ENCODE measurements at places on chromosomes 13 and 19.

DNA sequence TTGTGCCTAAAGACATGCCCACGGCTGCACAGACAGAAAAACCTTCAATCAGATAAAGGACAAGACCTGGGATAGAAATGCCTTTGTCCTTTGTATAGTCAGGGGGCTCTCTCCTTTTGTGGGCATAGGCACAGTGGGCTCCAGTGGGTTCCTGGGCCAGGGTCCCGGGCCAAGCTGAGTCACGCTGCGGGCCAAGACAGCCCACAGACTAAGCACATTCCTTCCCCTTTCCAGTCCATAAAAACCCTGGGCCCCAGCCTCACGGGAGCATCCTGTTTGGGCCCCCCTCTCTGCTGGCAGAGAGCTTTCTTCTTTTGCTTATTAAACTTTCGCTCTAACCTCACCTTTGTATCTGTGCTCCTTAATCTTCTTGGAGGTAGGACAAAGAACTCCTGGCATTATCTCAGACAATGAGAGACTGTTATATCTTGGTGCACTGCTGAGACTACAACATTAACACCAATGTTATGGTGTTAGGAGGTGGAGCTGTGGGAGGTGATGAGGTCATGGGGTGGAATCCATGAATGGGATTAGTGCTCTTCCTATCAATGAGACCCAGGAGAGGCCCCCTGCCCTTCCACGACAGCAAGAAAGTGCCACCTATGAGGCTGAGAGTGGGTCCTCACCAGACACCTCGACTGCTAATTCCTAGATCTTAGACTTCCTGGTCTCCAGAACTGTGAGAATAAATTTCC, 20.8 kb upstream of the FBXL3 start:
- DNase-seq: no peak

GRCh38 chr19:31023038-31023437, 326.2 kb downstream of the TSHZ3 start:
- DNase-seq: no peak

- no peak for DNase-seq
These were observed 1.5 kb upstream of the TBXA2R start for GRCh38 chr19:3608079-3608641.

DNA sequence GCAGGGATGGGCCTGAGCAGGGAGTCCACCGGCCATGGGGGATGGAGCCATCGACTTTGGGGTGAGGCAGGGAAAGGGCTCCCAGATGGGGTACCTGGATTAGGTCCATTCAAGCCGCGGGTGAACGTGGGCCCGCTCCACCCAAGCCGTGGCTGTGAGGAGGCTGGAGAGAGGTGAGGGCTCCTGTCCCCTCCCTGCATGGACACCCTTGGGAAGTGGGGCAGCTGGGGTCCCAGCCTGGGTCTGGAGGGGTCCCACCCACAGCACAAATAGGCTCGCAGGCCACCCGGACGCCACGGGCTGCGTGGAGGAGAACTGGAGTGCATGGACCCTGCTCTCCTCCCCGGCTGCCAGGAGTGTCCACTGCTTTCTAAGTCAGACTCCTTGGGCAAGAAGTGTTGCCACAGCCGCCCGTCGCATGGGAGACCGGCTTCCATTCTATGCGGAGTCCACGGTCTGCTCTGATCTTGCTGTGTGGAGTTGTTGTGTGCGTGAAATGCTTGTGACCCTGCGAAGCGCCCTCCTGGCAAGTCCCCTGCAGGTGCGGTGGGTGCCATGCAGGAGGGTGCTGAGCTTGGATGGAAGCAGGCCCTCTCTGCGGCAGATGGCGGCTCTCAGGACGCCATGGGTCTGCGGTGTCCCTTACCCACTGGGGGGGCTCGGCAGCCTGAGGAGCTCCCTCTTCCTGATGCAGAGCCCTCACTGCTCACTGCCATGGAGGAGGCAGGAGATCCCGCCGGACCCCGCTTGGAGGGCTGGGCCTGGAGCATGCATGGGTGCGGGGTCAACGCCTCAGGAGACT, 2.0 kb downstream of the DAZAP1 start:
- DNase-seq: no peak

DNA sequence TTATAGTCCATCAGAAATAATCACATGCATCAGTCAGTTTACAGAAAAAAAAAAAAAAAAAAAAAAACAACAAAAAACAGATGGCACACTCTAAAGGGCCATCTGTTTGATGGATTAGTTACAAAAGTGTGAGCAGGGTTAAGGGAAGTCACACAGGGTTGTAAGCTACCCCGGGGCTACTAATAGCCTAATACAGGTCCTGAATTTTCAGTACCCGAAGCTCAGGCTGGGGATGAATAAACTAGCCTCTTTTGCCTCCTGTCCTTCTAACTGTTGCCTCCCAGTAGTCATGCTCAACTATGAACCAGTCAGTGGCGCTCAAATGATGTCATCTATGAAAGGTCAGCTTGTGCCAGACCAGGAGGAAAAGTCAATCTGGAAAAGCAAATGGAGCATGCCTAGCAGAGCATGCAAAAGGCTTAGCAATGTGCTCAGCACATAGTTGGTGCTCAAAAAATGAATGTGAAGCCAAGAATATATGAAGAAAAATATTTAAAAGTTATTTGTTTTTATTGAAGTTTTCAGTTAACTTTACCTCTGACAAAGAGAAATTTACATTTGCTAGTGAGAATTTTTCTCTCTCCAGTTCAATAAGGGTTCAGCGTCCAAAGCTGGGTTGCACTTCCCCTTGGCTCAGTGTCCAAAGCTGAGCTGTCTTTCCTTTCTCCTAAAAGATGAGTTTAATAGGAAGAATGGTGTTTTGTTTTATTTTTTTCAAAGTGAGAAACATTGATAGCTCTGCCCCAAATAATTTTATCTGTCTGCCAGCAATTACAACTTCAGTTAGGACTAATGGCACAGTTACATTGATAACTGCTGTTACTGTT, 30.8 kb upstream of the LRCH1 start:
- no peak for DNase-seq

GRCh38 chr19:16017138-16017490, 59.2 kb upstream of the TPM4 start:
- no peak for DNase-seq

DNA sequence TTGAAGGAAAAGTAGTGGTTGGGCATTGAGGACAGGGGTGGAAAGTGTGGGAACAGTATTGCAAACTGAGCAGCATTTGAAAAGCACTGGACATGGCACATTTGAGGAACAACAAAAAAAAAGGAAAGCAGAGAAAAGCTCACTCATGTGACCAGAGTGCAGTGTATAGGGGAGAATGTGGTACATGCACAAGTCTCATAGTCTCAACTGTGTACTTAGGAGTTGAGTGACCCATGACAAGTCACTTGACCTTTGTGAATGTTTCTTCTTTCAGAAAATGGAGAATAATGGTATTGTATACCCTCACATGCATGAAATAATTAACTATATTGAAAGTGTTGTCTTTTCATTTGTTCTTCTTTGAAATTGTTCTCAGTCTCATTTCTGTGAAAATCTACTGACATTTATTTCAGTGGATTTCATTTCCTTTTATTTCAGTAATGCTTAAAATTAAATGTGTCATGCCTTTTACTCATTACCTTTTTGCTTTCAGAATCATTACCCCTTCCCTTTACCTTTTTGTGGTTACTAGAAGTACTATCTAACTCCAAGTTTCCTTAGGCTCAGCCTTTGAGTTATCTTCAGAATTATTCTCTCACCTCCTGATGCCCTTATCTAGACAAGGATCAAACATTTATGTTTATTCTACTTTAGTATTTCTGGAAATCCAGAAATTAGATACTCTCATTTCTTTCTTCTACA, 79.1 kb upstream of the MLNR start:
- no peak for DNase-seq

- no peak for DNase-seq
These were observed 6.4 kb upstream of the KLK6 start for GRCh38 chr19:50975766-50976165.

- peak; percentile 8 for DNase-seq
These were observed 539 bp downstream of the PLD3 start for GRCh38 chr19:40348961-40349507.

- DNase-seq: no peak
These were observed 22.8 kb upstream of the ZNF564 start for GRCh38 chr19:12574036-12574435.

DNA sequence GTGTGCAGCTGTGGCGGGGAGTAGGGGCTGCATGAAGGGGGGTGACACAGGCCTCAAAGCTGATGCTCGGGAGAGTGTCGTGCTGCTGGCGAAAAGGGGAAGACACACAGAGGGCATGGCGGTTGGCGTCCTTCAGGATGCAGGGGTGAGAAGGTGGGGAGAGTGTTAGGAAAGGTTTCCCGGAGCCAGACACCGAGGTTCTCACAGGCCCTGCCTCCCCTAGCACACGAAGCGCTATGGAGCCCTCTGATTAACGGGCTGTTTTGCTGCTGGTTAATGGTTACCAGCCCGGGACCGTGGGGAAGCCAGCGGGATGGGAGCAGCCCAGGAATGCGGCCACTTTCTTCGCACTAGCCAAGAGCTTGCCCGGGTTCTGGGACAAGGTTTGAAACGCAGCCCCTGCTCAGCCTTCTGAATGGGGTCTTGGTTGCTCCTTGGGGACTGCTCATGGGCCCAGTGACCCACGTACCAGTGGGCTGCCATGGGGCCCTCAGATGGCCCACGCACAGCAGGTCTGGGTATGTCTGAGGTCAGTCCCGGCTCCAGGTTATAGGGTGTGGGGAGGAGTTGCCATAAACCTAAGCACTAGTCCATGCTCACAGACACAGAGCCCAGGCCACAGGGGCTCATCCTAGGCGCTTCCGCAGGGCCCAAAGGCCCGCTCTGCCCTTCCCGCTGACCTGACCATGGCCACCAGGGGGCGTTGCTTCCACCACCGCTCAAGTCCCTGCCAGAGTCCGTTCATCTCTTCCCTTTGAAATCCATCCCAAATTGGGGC, 31.3 kb upstream of the ISYNA1 start:
- DNase-seq: no peak

GRCh38 chr13:23506807-23507291, 63.4 kb upstream of the TNFRSF19 start:
- no peak for DNase-seq

DNA sequence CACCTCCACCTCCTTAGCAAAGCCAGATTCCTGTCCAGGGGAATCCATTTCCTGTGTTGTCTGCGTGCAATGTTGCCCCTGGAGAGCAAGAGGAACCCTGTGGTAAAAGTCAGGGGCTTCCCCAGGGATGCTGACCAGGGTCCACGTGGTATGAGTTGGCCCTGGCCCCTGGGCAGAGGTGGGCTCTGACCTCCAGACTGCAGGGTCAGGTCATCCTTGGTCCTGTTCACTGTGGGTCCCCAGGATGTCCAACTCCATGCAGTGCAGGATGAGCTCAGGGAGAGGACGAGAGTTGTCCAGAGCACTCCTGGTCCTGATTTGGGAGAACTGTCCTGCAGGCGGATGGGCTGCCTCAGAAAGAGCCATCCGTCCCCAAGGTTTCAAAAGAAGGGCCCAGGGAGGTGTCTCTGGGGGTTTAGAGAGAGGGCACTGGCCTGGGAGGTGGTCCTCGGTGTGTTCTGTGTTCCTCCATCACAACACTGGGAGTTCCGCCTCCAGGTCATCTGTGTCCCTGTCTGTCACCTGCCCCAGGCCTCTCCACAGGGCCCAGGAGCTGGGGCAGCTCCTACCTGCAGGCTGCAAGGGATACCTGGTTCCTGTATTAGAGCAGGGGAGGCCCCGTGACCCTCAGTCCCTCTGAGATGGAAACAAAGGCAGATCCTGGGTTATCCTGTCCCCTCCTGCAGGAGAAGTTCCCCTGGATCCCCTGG, 1.2 kb upstream of the CEACAM4 start:
- no peak for DNase-seq

DNA sequence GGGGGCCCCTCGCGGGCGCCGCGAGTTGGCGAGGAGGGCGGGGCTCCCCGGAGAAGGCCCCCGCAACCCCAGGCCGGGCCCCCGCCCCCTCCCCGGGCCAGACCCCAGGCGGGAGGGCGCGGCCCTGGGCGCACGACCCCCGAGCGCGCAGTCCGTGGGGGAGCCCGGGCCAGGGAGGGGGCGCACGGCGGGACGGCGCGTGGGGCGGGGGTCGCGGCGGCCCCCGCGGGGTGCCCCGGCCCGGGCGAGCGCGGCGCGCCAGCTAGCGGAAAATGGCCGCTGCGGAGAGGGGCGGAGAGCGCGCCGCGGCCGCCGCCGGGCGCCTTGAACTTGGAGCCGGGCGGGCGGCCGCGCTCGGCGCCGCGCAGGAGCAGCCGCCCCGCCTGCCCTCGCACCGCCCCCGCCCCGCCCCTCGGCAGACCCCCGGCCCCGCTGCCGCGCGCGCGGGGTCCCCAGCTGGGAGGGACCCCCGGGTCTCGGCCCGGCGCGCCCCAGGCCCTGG, 6.4 kb upstream of the NFIC start:
- no peak for DNase-seq

GRCh38 chr19:43789029-43789428, 8.3 kb upstream of the KCNN4 start:
- DNase-seq: no peak

DNA sequence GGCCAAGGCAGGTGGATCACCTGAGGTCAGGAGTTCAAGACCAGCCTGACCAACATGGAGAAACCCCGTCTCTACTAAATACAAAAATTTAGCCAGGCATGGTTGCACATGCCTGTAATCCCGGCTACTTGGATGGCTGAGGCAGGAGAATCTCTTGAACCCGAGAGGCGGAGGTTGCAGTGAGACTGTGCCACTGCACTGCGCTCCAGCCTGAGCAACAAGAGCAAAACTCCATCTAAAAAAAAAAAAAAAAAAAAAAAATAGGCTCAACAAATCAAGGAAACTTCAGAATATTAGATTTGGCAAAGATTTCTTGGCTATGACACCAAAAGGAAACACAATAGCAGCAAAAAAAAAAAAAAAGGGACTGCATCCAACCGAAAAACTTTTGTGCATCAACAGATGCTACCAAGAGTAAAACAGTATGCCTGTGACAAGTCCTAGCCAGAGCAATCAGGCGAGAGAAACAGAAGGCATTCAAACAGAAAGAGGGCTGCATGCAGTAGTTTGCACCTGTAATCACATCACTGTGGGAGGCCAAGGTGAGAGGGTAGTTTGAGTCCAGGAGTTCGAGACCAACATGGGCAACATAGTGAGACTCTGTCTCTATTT, 23.8 kb downstream of the ZNF160 start:
- no peak for DNase-seq

GRCh38 chr13:102930566-102930965, 84.7 kb downstream of the ERCC5 start:
- no peak for DNase-seq

DNA sequence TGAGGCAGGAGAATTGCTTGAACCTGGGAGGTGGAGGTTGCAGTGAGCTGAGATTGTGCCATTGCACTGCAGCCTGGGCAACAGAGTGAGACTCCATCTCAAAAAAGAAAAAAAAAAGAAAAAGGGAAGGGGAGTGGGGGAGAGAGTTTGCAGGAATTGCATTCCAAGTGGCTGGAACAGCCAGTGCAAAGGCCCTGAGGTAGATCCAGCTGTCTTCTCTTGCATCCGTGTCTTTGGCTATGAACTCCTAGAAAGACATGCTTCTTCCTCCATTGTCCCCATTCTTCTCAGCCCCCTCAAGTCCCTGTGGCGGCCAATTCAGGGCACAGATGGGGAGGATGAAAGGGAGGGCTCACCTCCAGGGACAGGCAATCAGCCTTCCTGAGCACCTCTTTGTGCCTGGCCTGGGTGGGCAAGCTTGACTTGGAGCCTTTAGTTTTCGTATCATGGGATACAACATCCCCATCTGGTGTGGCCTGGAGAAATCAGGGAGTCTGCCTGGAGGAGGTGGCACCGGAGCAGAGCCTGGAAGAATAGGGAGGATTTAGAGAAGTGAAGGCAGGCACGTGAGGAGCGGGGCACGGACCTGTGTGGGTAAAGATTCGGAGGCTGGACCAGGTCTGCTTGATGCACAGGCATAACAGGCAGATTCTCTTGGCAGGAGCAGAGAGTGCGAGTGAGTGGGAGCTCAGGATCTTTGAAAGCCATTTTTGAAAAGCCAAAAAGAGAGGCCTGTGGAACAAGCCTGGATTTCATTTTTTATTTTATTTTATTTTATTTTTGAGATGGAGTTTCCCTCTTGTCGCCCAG, 5.0 kb downstream of the ANKRD24 start:
- DNase-seq: no peak
